ENCODE measurements at places on chromosomes 3 and 15. TPM values are rescaled to one million over a fixed set of nuclear protein-coding genes. Genes with fewer than 3 reads are reported as not detected.

Gene MESP2
- not detected for total RNA-seq

Gene MYEF2
- 9.0 TPM for total RNA-seq

Gene ABCC5
- 27.1 TPM for total RNA-seq

Gene HEG1
- total RNA-seq: 52.1 TPM

Gene TMEM43
- 49.5 TPM for total RNA-seq

Gene MEX3B
- total RNA-seq: 1.7 TPM

Gene DLL4
- total RNA-seq: not detected

Gene SRGAP3
- total RNA-seq: 3.0 TPM

Gene CTXND1
- not detected for total RNA-seq

Gene CFAP92
- 0.43 TPM for total RNA-seq

Gene ALDH1A2
- total RNA-seq: 0.73 TPM

Gene TP63
- total RNA-seq: 0.30 TPM

Gene CCR3
- total RNA-seq: not detected

Gene FBXL22
- total RNA-seq: 0.65 TPM

Gene TMEM207
- total RNA-seq: not detected

Gene MYO5C
- 0.82 TPM for total RNA-seq

Gene LINGO1
- total RNA-seq: not detected

GRCh38 chr15:25600751-25601150 lies 161.9 kb upstream of the UBE3A start:
- H3K27ac ChIP-seq: no peak overlapping the region
- no peaks in the 10 kb centered on the region for H3K27me3 ChIP-seq
- no peak overlapping the region for H3K4me3 ChIP-seq
- no peak for DNase-seq
- H3K36me3 ChIP-seq: no peaks in the 10 kb centered on the region
- H3K4me1 ChIP-seq: no peaks in the 10 kb centered on the region

GRCh38 chr3:144645300-144645699 lies 673.7 kb downstream of the DIPK2A start:
- no peak for DNase-seq
- no peaks in the 10 kb centered on the region for H3K36me3 ChIP-seq
- H3K4me3 ChIP-seq: no peak overlapping the region
- no peaks in the 10 kb centered on the region for H3K27me3 ChIP-seq

GRCh38 chr15:75327005-75327404 lies 8.9 kb upstream of the COMMD4 start:
- H3K36me3 ChIP-seq: no peaks in the 10 kb centered on the region
- H3K4me1 ChIP-seq: no peaks in the 10 kb centered on the region
- no peaks in the 10 kb centered on the region for H3K27me3 ChIP-seq
- DNase-seq: no peak

GRCh38 chr3:99413504-99413903 lies 224.9 kb upstream of the COL8A1 start:
- H3K4me3 ChIP-seq: no peak overlapping the region
- no peaks in the 10 kb centered on the region for H3K4me1 ChIP-seq
- H3K36me3 ChIP-seq: no peaks in the 10 kb centered on the region
- no peak for DNase-seq
- no peaks in the 10 kb centered on the region for H3K27me3 ChIP-seq

GRCh38 chr15:59200560-59200959 lies 6.1 kb upstream of the LDHAL6B start:
- no peaks in the 10 kb centered on the region for H3K27me3 ChIP-seq
- H3K36me3 ChIP-seq: no peaks in the 10 kb centered on the region
- no peaks in the 10 kb centered on the region for H3K4me1 ChIP-seq
- H3K27ac ChIP-seq: no peak overlapping the region
- no peak overlapping the region for H3K4me3 ChIP-seq

GRCh38 chr3:123687286-123687685 lies 102.4 kb upstream of the HACD2 start:
- H3K4me1 ChIP-seq: no peaks in the 10 kb centered on the region
- no peak overlapping the region for H3K27ac ChIP-seq
- no peak overlapping the region for H3K4me3 ChIP-seq

DNA sequence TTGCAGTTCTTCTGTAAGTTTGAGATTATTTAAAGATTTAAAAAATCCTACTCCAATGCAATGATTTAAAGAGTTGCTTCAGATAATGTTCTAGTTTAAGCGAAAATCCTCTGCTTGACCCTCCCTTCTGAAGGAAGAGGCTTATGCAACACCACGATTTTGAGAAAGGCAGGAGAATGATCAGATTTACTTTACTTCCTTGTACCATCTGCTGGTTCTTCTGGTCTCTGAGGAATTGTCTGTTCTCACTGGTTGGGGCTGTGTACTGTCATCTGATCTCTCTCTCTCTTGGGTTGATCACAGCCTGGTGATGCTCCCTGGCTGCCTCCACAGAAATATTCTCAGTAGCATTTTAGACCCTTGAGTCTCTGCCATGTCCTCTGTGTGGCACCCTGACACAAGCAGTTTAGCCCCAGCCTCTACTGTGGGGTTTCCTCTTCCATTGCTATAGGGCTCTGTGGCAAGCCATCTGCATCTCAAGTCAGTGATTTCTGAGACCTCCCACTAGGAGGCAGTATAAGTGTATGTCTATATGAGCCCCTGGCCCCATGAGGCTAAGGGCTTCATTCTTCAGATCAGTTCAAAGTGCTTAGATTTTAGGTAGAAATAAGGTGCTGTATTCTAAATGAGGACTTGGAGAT lies 50.8 kb upstream of the PLAAT1 start:
- H3K4me3 ChIP-seq: no peak overlapping the region
- no peaks in the 10 kb centered on the region for H3K36me3 ChIP-seq
- H3K27me3 ChIP-seq: no peaks in the 10 kb centered on the region
- H3K4me1 ChIP-seq: no peaks in the 10 kb centered on the region
- DNase-seq: no peak

GRCh38 chr3:170098753-170099152 lies 61.0 kb downstream of the GPR160 start:
- H3K4me1 ChIP-seq: no peaks in the 10 kb centered on the region
- no peak overlapping the region for H3K27ac ChIP-seq
- no peaks in the 10 kb centered on the region for H3K27me3 ChIP-seq
- H3K36me3 ChIP-seq: peaks cover 89% of the 10 kb centered on the region

GRCh38 chr3:11810276-11810675 lies 36.4 kb downstream of the TAMM41 start:
- H3K27me3 ChIP-seq: no peaks in the 10 kb centered on the region
- no peaks in the 10 kb centered on the region for H3K4me1 ChIP-seq
- no peak overlapping the region for H3K27ac ChIP-seq

GRCh38 chr3:57689367-57690053 lies 3.4 kb downstream of the DENND6A start:
- no peaks in the 10 kb centered on the region for H3K27me3 ChIP-seq
- H3K27ac ChIP-seq: no peak overlapping the region
- peaks cover 47% of the 10 kb centered on the region for H3K4me1 ChIP-seq
- peak; percentile 14 for DNase-seq

GRCh38 chr3:186180151-186180550 lies 71.3 kb upstream of the ETV5 start:
- no peaks in the 10 kb centered on the region for H3K36me3 ChIP-seq
- DNase-seq: peak; percentile 42
- H3K27ac ChIP-seq: no peak overlapping the region
- H3K27me3 ChIP-seq: no peaks in the 10 kb centered on the region
- no peak overlapping the region for H3K4me3 ChIP-seq

GRCh38 chr3:152461460-152461859 lies 192.7 kb downstream of the MBNL1 start:
- no peak overlapping the region for H3K4me3 ChIP-seq
- H3K4me1 ChIP-seq: no peaks in the 10 kb centered on the region
- no peaks in the 10 kb centered on the region for H3K27me3 ChIP-seq
- DNase-seq: no peak
- H3K27ac ChIP-seq: no peak overlapping the region
- H3K36me3 ChIP-seq: peaks cover 80% of the 10 kb centered on the region

DNA sequence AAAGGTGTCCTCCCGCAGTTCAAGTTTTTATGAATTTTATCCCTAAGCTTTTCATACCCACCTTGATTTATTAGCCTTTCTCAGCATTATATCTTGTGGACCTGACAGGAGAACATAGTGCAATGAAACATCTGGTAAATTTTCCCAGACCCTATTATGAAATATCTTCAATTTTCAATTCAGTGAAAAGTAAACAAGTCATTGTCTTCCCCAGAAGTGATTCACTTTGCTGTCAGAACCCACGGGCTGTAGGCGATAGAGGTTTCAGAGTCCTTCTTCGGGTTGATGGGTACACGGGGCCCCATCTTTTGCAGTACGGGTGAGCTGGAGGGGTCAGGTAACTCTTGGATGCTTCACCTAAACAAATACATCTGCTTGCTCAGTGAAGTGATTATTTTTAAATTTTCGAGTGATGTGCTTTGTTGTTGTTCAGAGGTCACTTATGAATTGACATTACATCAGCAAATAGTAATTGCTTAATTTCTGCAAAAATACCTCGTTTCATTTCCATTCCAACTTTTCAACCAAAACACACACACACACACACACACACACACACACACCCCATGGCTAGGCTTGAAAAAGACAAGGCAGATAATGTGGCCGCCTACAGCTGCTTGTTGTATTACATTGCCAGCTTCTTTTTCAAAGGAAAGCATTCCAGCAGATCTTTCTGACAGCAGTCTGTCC lies 102.9 kb downstream of the SEMA6D start:
- H3K36me3 ChIP-seq: no peaks in the 10 kb centered on the region
- no peaks in the 10 kb centered on the region for H3K27me3 ChIP-seq
- no peak overlapping the region for H3K27ac ChIP-seq

GRCh38 chr3:154227531-154227930 lies 96.8 kb downstream of the DHX36 start:
- no peaks in the 10 kb centered on the region for H3K36me3 ChIP-seq
- H3K4me1 ChIP-seq: no peaks in the 10 kb centered on the region
- H3K4me3 ChIP-seq: no peak overlapping the region
- no peak overlapping the region for H3K27ac ChIP-seq
- H3K27me3 ChIP-seq: peaks cover 2% of the 10 kb centered on the region

DNA sequence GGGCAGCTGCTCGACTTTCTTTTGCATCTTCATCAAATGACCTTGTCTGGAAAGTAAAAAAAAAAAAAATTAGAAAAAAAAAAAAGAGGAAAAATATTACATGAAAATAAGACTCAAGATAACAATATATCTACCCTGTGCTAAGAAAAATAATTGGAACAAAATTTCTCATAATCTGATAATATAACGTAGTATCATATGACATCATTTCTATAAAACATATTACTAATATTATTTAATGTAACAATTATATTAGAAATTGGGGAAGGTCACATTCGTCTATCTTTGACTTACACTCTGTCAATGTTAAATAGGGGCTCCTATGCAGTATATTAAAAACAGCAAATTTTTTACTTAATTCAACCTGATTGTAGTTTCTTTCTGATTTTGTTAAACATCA lies 44.1 kb downstream of the INO80 start:
- peaks cover 70% of the 10 kb centered on the region for H3K36me3 ChIP-seq
- H3K27ac ChIP-seq: no peak overlapping the region
- DNase-seq: no peak
- H3K4me1 ChIP-seq: no peaks in the 10 kb centered on the region
- no peak overlapping the region for H3K4me3 ChIP-seq
- no peaks in the 10 kb centered on the region for H3K27me3 ChIP-seq

GRCh38 chr3:13194285-13195209 lies 121.3 kb upstream of the IQSEC1 start:
- H3K27ac ChIP-seq: no peak overlapping the region
- H3K4me1 ChIP-seq: peaks cover 10% of the 10 kb centered on the region
- H3K36me3 ChIP-seq: no peaks in the 10 kb centered on the region
- no peaks in the 10 kb centered on the region for H3K27me3 ChIP-seq
- no peak overlapping the region for H3K4me3 ChIP-seq

DNA sequence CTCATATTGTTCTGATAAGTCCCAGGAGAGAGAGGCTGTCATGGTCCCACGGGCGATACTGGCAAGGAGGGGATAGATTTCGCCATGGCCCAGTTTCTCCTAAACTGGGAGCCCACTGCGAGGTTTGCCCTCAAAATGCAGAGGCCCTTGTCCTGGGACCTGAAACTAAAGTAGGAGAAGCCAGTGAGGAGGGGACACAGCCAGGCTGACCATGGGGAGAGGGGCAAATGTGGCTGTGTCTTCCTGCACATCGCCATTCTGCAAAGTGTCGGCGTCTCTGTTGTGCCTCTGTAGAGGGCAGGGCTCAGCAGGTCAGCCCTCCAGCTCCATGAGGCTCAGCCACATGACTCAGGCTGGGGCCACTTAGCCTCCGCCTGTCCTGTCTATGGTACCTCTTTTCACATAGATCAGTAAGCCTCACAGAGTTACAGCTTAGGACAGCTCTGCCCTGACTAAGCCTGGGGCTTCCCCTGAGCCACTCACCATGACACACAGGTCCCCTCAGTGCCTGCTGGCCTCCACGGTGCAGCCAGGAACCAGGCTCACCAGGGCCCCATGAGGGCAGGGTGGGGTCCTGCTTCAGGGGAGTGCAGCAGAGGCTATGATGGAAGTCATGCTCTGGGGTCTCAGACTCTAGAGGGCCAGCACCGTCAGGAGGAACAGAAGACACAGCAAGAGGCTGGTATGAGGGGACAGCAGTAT lies 28.6 kb upstream of the PLXNA1 start:
- H3K36me3 ChIP-seq: no peaks in the 10 kb centered on the region
- H3K4me1 ChIP-seq: no peaks in the 10 kb centered on the region
- H3K27ac ChIP-seq: peak overlapping the region; percentile 37
- DNase-seq: no peak
- H3K27me3 ChIP-seq: no peaks in the 10 kb centered on the region
- H3K4me3 ChIP-seq: no peak overlapping the region

DNA sequence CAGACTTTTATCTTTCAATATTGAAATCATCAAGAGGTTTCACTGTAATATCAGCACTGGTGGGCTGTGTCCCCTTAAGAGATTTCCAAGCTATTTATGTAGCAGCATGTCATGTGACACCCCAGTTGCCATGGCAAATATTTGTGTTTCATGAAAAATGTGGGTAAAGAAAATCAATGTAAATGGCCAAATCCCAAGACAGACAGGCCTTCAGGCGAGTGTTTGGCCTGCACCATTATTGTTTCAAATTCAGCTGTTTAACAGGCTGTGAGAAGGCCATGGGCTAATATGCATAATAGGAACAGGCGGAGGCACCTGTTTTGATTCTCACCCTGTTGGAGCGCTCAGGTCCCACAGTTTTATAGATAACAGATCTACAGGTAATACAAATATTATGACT lies 104.2 kb downstream of the IQCH start:
- H3K27me3 ChIP-seq: no peaks in the 10 kb centered on the region
- H3K4me1 ChIP-seq: no peaks in the 10 kb centered on the region
- DNase-seq: no peak
- H3K36me3 ChIP-seq: no peaks in the 10 kb centered on the region
- H3K27ac ChIP-seq: no peak overlapping the region
- H3K4me3 ChIP-seq: no peak overlapping the region

GRCh38 chr3:195212033-195212748 lies 58.8 kb downstream of the XXYLT1 start:
- no peak for DNase-seq
- no peak overlapping the region for H3K4me3 ChIP-seq
- no peaks in the 10 kb centered on the region for H3K36me3 ChIP-seq
- no peaks in the 10 kb centered on the region for H3K4me1 ChIP-seq
- no peaks in the 10 kb centered on the region for H3K27me3 ChIP-seq

GRCh38 chr3:77412584-77412983 lies 372.7 kb downstream of the ROBO2 start:
- no peak for DNase-seq
- no peaks in the 10 kb centered on the region for H3K27me3 ChIP-seq
- H3K4me1 ChIP-seq: no peaks in the 10 kb centered on the region
- no peak overlapping the region for H3K4me3 ChIP-seq
- H3K27ac ChIP-seq: no peak overlapping the region

GRCh38 chr3:58198804-58199203 lies 12.0 kb downstream of the DNASE1L3 start:
- no peaks in the 10 kb centered on the region for H3K27me3 ChIP-seq
- H3K27ac ChIP-seq: no peak overlapping the region
- H3K36me3 ChIP-seq: no peaks in the 10 kb centered on the region
- peaks cover 14% of the 10 kb centered on the region for H3K4me1 ChIP-seq
- DNase-seq: no peak

Measured in natural killer cell (primary cell).